ENCODE measurements at places on chromosomes 1 and 21. TPM values are rescaled to one million over a fixed set of nuclear protein-coding genes. Genes with fewer than 3 reads are reported as not detected.
A peak's percentile ranks its signal among the peaks of the same experiment; 100 is the strongest.

DNA sequence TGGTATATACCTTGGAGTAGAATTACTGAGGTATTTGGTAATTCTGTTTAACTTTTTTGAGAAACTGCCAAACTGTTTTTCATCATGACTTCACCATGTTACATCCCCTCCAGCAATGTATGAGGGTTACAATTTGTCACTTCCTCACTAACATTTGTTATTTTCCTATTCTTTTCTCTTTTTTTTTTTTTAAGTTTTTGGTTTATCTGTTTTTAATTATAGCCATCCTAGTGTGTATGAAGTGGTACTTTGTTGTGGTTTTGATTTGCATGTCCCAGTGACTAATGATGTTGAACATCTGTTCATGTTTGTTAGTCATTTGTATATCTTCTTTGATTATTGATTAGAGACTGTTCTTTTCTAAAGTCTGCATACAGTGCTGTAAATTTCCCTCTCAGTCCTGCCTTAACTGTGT lies 147.3 kb downstream of the HS2ST1 start:
- H3K4me1 ChIP-seq: no peaks in the 10 kb centered on the region
- no peaks in the 10 kb centered on the region for H3K36me3 ChIP-seq
- no peak overlapping the region for H3K27ac ChIP-seq
- no peak overlapping the region for H3K4me3 ChIP-seq

DNA sequence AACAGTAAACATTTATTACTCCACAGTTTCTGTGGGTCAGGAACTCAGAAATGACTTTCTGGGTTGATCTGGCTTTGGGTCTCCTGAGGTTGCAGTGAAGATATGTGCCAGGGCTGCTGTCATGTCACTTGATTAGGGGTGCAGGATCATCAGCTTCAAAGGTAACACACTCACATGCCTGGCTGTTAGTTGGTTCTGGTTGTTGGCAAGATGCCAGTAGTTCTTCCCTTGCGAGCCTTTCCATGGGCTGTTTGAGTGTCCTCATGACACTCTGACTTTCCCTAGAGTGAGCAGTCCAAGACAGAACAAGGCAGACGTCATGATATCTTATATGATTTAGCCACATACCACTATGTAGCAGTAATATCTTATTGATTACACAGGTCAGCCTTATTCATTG lies 1.8 kb downstream of the SWT1 start:
- no peak overlapping the region for H3K27ac ChIP-seq
- no peaks in the 10 kb centered on the region for H3K27me3 ChIP-seq
- H3K4me1 ChIP-seq: peaks cover 9% of the 10 kb centered on the region

GRCh38 chr1:85118751-85119150 lies 70.5 kb upstream of the MCOLN3 start:
- DNase-seq: no peak
- no peaks in the 10 kb centered on the region for H3K27me3 ChIP-seq
- no peak overlapping the region for H3K4me3 ChIP-seq
- H3K27ac ChIP-seq: no peak overlapping the region
- no peaks in the 10 kb centered on the region for H3K4me1 ChIP-seq

DNA sequence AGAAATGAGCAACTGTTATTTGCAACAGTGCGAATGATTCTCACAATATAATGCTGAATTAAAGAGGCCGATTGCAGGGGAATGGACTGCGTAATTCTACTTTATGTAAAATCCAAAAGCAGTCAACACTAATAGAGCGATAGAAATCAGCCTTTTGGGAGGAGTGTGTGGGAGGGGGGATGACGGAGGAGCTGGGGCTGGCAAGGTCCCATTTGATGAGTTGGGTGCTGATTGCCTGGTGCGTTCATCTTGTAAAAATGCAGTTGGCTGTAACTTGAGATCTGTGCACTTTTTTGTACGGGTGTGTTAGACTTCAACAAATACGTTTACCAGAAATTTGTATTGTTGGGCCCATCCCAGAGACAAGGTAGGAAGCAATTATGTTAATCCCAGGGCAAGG lies 20.7 kb downstream of the TNFRSF8 start:
- H3K36me3 ChIP-seq: no peaks in the 10 kb centered on the region
- peaks cover 15% of the 10 kb centered on the region for H3K4me1 ChIP-seq
- H3K27me3 ChIP-seq: no peaks in the 10 kb centered on the region
- DNase-seq: no peak

- no peaks in the 10 kb centered on the region for H3K27me3 ChIP-seq
- H3K4me3 ChIP-seq: no peak overlapping the region
- no peaks in the 10 kb centered on the region for H3K4me1 ChIP-seq
- H3K27ac ChIP-seq: no peak overlapping the region
Measured at GRCh38 chr1:209354840-209355165, 228.7 kb upstream of the CAMK1G start.

GRCh38 chr1:15761366-15762128 lies 3.0 kb downstream of the FBLIM1 start:
- H3K27ac ChIP-seq: no peak overlapping the region
- H3K4me1 ChIP-seq: peaks cover 5% of the 10 kb centered on the region
- H3K4me3 ChIP-seq: no peak overlapping the region
- H3K27me3 ChIP-seq: no peaks in the 10 kb centered on the region

DNA sequence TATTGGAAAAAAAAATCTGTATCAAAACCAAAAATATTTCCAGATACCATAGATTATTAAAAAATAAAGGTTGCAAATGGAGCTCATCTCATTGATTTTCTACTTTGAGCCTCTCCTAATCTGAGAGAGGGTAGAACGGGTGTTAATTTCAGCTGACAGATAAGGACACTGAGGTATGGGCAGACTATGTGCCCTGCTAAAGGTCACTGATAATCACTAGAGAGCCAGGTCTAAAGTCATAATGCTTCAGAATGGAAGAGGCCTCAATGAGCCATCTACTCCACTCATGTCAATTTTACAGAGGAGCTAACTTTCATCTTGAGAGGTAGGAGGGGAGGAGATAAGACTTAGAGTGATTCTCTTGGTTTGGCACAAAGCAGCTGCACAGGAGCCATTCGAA lies 21.0 kb downstream of the GNG12 start:
- no peaks in the 10 kb centered on the region for H3K27me3 ChIP-seq
- no peak overlapping the region for H3K27ac ChIP-seq
- no peaks in the 10 kb centered on the region for H3K36me3 ChIP-seq
- H3K4me1 ChIP-seq: no peaks in the 10 kb centered on the region

GRCh38 chr21:45405819-45406762 lies 1.1 kb downstream of the COL18A1 start:
- DNase-seq: no peak
- peaks cover 5% of the 10 kb centered on the region for H3K4me1 ChIP-seq
- H3K4me3 ChIP-seq: no peak overlapping the region
- no peak overlapping the region for H3K27ac ChIP-seq

- no peaks in the 10 kb centered on the region for H3K36me3 ChIP-seq
- DNase-seq: no peak
- H3K4me3 ChIP-seq: no peak overlapping the region
- no peaks in the 10 kb centered on the region for H3K27me3 ChIP-seq
Measured at GRCh38 chr21:26798856-26799751, 46.1 kb downstream of the ADAMTS1 start.

DNA sequence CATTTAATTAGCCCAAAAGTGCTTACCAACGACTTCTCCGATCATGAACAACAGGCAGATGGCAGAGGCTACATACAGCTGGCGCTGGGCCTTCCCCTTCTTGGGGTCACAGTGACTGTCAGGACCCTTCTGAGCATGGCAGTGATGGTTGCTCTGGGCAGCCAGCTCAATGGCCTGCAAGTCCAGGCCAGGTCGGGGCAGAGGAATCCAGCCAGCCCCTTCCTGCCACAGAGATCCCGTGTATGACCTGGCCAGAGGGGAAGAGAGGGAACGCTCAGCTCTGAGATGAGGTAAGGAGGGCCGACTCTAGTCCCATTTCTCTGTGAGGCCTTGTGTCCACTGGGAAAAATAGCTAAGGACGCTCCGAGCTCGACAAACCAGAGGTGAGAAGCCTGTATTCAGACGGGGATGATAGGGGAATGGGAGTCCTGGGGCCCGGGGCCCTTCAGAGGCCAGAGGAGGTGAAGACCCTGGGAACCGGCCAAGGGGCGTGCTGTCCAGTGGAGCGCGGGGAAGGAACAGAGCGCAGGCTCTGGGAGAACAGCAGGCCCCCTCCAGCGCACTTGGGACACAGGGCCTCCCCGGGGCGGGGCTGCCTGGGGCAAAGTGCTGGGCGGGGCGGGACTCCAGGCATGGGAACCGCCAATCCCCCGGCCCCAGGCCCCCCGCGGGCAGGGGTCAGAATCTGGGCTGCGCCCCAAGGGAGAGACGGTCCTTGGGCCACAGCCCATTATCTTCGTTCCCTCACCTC lies 772 bp downstream of the SLC30A2 start:
- H3K27me3 ChIP-seq: peaks cover 3% of the 10 kb centered on the region
- no peak for DNase-seq
- H3K4me3 ChIP-seq: no peak overlapping the region
- no peaks in the 10 kb centered on the region for H3K36me3 ChIP-seq

GRCh38 chr1:237812061-237812460 lies 78.7 kb downstream of the ZP4 start:
- DNase-seq: no peak
- H3K4me1 ChIP-seq: no peaks in the 10 kb centered on the region
- no peak overlapping the region for H3K4me3 ChIP-seq

- H3K27ac ChIP-seq: peak overlapping the region; percentile 81
- DNase-seq: no peak
- no peaks in the 10 kb centered on the region for H3K27me3 ChIP-seq
- H3K4me3 ChIP-seq: peak overlapping the region; percentile 63
- peaks cover 41% of the 10 kb centered on the region for H3K4me1 ChIP-seq
Measured at GRCh38 chr1:1777583-1777899, 729 bp downstream of the NADK start.

DNA sequence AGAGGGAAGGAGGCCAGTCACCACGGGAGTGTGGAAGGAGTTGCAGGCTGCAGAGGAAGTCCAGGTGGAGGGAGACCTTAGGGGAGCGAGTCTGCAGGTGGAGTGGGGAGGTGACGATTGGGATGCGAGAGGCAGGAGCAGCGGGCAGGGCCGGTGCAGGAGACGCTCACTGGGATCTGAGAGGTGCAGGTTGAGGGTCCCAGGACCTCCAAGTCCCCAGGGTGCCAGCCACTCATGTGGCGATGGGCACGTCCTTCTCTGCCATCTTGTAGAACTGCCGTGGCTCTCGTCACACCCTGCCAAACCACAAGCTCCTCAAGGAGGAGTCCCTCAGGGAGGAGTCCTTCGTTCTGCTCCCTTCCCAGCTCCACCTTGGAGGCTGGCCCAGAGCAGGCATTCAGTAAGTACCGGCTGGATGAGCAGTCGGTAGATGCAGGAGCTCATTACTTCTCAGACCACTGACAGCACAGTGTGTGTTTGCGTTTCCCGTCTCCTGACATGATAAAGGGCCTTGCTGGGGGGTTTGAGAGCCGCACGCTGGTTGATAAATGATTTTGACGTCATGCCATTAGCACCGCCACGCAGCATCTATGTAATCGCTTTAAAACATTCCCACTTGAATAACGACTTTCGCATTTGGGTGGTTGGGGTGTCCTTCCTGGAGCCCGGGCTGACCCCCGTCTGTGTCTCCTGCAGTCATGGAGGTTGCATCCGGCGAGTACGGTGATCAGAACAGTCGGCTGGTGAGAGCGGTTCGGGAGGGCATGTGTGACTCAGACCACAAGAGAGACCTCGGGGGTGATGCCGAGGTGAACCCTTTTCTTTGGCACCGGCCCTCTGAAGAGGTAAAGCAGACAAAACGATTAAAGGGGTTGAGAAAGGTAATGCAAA lies 27.8 kb downstream of the TFF3 start:
- H3K4me1 ChIP-seq: no peaks in the 10 kb centered on the region
- no peaks in the 10 kb centered on the region for H3K27me3 ChIP-seq
- H3K36me3 ChIP-seq: no peaks in the 10 kb centered on the region
- no peak overlapping the region for H3K4me3 ChIP-seq
- DNase-seq: no peak

GRCh38 chr1:31936278-31936980 lies 1.7 kb downstream of the PTP4A2 start:
- H3K36me3 ChIP-seq: no peaks in the 10 kb centered on the region
- DNase-seq: no peak
- peak overlapping the region; percentile 81 for H3K27ac ChIP-seq

DNA sequence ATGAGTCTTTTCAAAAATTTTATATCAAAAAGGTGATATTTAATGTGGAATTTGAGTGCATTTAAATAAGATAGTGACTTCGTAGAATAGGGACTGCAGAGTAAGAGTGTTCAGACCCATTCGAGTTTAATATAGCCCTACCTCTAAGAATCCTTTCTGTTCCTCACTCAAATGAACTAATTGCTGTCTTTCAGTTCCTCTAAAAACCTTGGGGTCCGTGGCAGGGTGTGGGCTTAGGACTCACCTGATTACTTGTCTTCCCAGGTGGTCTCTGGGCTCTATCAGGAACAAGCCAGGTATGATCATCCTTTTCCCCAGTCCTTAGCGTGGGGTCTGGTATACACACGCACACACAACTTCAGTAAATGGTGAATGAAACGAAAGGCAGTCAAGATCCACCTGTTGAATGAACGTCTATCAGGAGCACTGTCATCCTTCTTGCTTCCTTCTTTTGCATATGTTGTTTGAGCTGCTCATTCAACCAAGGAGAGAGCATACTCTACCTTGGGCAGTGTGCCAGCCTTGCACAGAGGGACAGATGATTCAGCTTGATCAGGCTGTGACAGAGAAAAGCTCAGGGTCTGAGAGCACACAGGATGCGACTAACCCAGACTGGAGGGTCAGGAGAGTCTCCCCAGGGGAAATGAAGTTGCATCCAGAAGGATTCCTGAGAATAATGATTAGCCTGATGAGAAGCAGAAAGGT lies 1.2 kb upstream of the RNF11 start:
- no peaks in the 10 kb centered on the region for H3K36me3 ChIP-seq
- no peaks in the 10 kb centered on the region for H3K27me3 ChIP-seq
- no peak for DNase-seq
- peak overlapping the region; percentile 90 for H3K27ac ChIP-seq

GRCh38 chr1:159554261-159554660 lies 18.5 kb upstream of the OR10J5 start:
- no peak for DNase-seq
- no peaks in the 10 kb centered on the region for H3K27me3 ChIP-seq
- H3K36me3 ChIP-seq: no peaks in the 10 kb centered on the region
- H3K27ac ChIP-seq: no peak overlapping the region
- no peak overlapping the region for H3K4me3 ChIP-seq

- H3K36me3 ChIP-seq: no peaks in the 10 kb centered on the region
- peaks cover 17% of the 10 kb centered on the region for H3K4me1 ChIP-seq
- no peaks in the 10 kb centered on the region for H3K27me3 ChIP-seq
- no peak overlapping the region for H3K27ac ChIP-seq
- no peak overlapping the region for H3K4me3 ChIP-seq
- no peak for DNase-seq
Measured at GRCh38 chr1:3028531-3029282, 7.4 kb downstream of the ACTRT2 start.

GRCh38 chr1:214991691-214992315 lies 90.7 kb upstream of the KCNK2 start:
- H3K4me1 ChIP-seq: no peaks in the 10 kb centered on the region
- no peaks in the 10 kb centered on the region for H3K36me3 ChIP-seq
- H3K27me3 ChIP-seq: no peaks in the 10 kb centered on the region
- no peak overlapping the region for H3K4me3 ChIP-seq
- DNase-seq: no peak

The MTARC1 gene
- total RNA-seq: not detected

The SHISAL2A gene
- total RNA-seq: 47.6 TPM

The NOS1AP gene
- total RNA-seq: not detected

The OSCP1 gene
- total RNA-seq: 1.1 TPM

The PLA2G2D gene
- total RNA-seq: not detected

The DYNLT5 gene
- not detected for total RNA-seq

The NUP133 gene
- 43.1 TPM for total RNA-seq

The ERICH3 gene
- not detected for total RNA-seq

The TDRD5 gene
- not detected for total RNA-seq

Measured in naive thymus-derived CD4-positive, alpha-beta T cell (primary cell).